ENCODE measurements at places on chromosomes 7 and 10.

GRCh38 chr10:131899695-131900349 is 986 bp upstream of the PPP2R2D start:
- DNase-seq = no peak

DNA sequence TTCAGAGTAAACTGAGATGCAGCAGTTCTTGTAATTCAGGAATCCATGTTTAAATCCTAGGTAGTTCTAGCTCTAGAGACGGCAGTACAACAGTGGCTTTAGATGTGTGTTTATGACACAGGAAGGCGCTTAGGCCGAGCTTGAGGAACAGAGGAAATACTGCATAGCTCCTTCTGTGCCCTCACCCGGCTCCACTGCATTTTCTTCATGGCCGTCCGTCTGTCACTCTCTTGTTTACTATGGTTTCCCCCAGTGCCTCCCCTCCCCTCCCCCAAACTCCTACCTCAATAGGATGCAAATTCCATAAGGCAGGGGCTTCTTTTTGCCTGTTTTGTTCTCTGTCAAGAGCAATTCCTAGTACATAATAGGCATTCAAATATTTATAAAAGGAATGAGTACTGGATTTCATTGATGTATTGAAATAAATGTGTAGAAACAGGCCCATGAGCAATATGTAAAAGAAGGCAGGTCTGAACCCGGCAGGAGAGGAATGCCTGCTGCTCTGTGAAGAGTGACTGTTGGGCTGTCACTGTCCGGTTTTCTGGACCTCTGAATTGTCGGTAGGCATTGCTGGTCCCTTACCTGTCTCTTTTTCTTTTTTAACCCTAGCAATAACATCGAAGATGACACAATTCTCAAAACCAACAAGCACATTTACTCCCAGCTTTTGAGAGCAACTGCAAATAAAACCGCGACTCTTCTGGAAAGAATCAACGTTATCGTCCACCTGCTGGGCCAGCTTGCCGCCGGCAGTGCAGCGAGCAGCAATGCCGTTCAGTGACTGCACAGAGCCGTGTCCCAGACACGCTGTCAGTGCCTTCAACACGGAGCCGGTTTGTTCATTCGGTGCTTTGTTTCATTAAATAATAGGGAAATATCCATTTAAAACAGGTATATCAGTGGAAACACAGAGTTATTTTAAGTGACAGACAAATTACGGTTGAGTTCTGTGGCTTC is 12.7 kb downstream of the MMP21 start:
- DNase-seq = no peak

DNA sequence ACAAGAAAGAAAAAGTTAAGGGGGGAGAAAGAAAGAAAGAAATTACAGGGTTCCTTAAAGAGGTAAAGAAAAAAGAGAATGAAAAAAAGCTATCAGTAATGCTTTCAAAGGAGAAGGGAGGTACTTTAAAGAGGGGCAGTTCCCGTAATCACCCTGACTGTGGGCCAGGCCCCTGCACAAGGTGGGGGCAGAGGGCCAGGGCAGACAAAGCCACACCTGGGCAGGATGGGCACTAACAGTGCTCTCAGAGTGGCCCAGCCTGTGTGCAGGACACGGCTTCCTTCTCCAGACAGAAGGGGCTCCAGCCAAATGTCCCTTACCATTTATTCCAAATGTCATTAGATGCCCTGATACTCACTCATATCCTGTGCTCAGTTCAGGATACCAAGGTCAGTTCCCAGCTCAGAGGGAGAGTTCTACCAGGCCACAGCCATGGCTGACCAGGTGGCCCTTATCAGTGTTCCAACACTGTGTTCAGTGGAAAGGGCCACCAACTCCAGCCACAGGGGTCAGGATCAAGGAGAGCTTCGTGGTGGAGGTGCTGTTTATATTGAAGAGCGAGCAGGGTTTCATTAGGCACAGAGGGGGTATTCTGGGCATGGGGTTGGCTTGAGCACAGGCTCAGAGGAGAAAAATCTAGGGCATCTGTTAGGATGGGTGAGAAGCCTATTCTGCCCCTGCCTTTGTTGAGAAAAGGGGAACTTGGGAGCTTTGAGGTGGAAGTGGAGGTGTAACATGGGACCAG is 29.9 kb downstream of the DPCD start:
- DNase-seq = no peak

- DNase-seq = no peak
Measured at GRCh38 chr10:11587722-11588259, 23.7 kb downstream of the USP6NL start.

- DNase-seq = no peak
Measured at GRCh38 chr10:24331457-24331856, 122.5 kb downstream of the KIAA1217 start.

DNA sequence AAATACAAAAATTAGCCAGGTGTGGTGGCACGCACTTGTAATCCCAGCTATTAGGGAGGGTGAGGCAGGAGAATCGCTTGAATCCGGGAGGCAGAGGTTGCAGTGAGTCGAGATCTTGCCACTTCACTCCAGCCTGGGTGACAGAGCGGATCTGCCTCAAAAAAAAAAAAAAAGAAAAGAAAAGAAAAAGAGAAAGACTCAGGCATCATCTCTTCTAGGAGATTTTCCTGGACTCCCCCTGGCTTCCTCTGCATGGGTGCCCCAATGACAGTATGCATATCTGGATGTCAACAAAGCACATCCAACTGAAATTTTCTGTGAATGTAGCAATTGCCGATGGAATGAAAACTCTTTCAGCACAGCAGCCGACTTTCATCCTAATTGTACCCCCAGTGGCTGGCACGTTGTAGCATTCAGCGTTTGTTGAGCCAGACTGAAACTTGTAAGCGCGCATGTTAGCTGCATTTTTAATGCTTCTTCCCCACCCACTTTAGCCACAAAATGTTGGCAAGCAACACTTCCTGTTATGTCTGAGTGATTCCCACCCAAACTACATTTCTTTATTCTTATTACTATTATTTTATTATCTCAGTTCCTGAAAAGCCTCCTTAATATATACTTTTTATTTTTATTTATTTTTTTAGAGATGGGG is 70.2 kb downstream of the PRTFDC1 start:
- DNase-seq = no peak

GRCh38 chr10:88062798-88063472 is 199.5 kb downstream of the PTEN start:
- no peak for DNase-seq

GRCh38 chr7:28539289-28539981 is 127.1 kb downstream of the CREB5 start:
- no peak for DNase-seq

DNA sequence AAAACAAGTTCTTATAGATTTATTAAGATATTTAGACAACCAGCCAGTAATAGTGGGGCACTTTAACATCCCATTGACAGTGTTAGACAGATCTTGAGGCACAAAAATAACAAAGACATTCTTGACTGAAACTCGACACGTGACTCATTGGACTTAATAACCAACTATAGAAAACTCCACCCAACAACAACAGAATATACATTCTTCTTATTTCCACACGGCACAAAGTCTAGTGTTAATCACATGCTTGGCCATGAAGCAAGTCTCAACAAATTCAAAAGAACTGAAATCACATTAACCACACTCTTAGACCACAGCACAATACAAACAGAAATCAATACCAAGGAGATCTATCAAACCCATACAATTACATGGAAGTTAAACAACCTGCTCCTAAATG is 138.1 kb downstream of the ARL5B start:
- no peak for DNase-seq

GRCh38 chr10:70169011-70169410 is 1.3 kb downstream of the SAR1A start:
- DNase-seq = no peak

DNA sequence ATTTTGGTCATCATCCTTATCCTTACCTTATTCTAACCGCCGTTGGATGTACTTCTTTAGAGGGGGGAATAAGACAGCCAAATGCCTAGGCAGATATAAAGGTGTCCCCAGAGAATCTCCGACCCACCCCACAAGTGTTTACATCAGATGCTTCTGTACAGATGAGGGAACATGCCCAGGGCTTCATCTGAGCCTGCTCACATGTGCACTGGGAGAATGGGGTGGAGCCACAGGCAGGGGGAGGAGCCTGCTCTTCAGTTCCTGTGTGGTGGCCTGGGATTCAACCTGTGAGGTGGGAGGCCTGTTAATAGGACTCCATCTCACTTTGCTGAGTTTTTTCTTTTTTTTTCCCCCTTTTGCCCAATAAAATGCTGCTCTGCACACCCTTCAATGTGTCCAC is 27.6 kb upstream of the OPTN start:
- no peak for DNase-seq

DNA sequence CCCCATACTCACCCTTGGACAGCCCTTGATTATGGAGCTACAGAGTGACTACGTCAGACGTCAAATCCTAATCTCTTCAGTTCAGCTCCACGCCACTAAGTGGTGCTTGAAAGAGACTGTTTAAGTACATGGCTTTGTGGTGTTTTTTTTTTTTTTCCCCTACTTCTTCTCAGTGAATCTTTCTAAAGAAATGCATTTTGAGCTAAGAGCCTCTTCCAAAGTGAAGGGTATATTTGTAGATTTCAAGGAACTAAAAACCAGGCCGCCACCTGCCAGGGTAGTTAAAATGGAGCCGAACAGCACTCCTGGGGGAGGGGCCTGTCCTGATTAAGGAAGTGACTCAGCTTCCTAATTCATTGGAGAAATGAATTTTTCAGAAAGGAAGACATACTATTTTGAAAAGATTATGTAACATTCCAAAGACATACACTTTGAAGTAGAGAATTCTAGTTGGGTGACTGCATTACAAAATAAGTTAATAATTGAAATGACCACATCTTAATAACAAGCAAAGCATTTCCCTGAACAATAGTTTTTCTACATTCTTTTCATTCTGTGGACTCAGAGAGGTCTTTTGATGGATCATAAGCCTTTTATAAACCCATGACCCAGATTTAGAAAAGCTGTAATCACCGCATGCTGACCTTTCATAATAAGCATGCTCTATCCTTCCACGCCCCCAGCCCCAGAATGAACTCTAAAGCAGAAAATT is 20.6 kb upstream of the VPS41 start:
- no peak for DNase-seq

- no peak for DNase-seq
Measured at GRCh38 chr10:122531939-122532338, 28.6 kb upstream of the DMBT1 start.

DNA sequence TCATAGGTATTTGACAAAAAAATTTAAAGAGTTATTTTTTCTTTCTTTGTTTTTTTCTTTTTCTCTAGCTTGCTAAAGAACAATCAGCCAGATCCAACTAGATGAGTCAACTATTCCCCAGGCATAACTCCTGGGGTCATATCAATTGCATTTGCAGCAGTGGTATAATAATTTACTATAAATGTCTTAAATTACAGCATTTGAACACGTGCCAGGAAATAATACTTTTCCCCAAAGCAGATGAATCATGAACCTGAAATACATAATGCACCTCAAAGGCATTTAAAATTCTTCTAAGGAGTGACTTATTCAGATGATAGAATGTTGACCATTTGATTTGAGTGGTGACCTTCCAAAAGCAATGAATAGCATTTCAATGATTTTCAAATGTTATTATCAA is 190.1 kb downstream of the LRRTM3 start:
- no peak for DNase-seq

DNA sequence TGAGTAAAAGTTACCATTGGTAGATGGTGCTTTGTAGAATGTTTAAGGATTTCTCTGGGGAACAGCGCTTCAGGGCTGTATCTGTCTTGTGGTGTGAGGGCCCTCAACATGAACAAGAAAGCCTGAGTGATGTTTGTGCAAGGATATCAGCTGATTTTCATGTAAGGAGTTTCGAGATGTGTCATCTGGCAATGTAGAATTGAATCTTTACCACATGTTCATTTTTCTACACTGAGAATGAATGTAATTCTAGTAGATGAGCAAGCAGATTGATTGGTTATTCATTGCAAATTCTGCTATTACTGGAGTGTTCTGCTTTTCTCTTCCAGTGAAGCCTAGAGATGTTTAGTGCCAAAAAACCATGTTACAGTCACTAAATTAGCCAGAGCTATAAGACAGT is 87.7 kb downstream of the ST7 start:
- DNase-seq = no peak

Data from T-helper 2 cell treated with Interferon-gamma antibody and Interleukin-4, amounts not matched to agents 5 μg/mL and 100 μg/mL, for 36 hours (primary cell).